ENCODE measurements at places on chromosomes 7 and 10.

DNA sequence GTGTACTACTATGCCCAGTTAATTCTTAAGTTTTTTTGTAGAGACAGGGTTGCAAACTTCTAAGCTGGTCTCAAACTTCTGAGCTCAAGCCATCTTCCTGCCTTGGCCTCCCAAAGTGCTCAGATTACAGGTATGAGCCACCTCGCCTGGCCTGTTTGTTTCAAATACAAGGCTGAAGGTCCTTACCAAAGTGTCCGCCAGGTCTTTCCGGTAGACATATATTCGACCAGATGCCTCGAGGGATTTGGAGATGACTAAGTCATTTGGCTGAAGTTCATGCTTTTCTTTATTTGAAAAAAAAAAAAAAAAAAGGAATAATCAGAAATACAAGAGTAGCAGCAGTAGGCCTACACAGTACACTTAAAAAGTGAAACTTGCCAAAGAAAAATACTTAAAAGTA is 204.5 kb upstream of the CDCA7L start:
- DNase-seq = no peak

GRCh38 chr10:119395280-119396007 is 147.1 kb downstream of the RGS10 start:
- DNase-seq = no peak

GRCh38 chr7:45582136-45582749 is 8.1 kb downstream of the ADCY1 start:
- DNase-seq = no peak

DNA sequence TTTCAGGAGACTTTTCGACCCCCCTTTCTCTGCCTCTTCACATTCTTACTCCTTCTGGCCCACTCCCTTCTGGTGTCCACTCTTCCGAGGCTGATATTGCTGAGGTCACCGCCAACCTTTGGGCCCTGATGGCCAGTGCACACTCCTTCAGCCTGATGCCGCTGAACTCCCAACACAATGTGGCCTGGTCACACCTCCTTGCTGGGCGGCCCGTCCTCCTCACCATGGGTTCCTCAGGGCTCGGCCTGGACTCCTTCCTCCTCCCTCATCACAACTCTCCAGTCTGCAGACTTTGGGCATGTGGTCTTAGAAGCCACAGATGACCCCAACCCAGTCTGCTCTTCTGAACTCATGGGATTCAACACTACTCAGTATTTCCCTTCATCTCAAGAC is 583.0 kb upstream of the MGMT start:
- DNase-seq = no peak

DNA sequence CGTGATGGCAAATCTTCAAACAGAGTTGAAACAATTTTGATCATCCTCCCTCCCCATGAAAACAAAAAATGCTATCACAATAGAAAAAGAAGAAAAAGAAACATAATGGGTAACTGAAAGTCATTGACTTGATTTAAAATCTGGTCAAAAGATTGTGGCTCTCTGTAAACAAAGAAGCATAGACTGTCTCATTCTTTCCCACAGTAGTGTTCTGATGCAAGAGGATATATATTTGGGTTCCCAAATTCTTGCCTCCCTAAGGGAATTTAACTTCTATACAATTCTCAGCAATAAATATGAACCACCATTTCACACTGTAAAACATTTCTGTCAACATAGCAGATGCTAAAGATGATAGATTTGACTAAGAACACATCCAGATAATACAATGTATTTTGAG is 32.8 kb upstream of the MEOX2 start:
- no peak for DNase-seq

DNA sequence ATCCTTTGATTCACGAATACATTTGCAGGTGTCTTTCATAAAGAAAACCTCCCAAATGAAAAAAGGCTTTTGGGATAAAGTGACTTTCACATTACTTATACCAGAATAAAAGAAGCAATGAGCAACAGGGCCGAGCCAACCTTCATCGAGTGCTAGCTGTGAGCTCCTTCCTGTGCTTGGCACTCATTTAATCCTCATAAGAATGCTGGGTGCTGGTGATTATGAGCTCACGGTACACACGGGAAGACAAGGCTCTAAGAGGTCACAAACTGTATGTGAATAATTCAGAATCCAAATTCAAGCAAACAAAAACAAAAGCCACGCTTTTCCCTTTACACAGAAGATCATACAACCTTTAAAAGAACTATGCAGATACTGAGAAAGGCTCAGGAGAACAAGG is 156.2 kb downstream of the COBL start:
- DNase-seq = no peak

GRCh38 chr10:84196941-84197340 is 2.6 kb downstream of the CDHR1 start:
- DNase-seq = no peak

GRCh38 chr7:156184164-156184563 is 371.9 kb upstream of the SHH start:
- no peak for DNase-seq

- no peak for DNase-seq
These were observed 305.2 kb upstream of the GHITM start for GRCh38 chr10:83834096-83834495.

DNA sequence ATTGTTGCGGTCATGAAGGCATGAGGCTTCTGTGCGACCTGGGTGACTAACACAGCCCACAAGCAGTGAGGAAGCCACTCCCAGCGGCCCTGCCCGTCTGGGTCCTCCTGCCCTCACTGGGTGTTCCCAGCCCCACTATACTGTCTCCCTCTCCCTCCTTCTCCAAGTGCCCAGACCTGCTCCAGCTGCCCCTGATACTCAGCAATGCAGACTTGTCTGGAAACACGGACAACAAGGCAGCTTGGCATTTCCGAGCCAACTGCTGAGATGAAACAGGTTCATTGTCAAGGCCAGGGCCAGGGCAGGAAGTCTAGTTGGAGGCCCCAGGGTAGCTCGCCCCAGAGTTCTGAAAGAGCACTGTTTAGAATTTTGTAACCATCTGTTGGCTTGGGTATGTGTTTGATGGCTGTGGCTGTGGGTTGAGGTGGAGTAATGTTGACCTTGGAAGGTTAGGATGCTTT is 95.7 kb downstream of the RBM20 start:
- no peak for DNase-seq

- no peak for DNase-seq
These were observed 167.7 kb upstream of the PPP1R3A start for GRCh38 chr7:114086537-114086913.

GRCh38 chr7:30330134-30331111 is 46.0 kb downstream of the ZNRF2 start:
- DNase-seq = no peak

GRCh38 chr10:112039823-112040222 is 143.7 kb downstream of the GPAM start:
- DNase-seq = no peak

- DNase-seq = no peak
These were observed at the start of gene PDE6C for GRCh38 chr10:93612311-93612710. PDE6C (plus strand) TSS chr10:93612537; CDS start chr10:93612726, 189 bp downstream.

DNA sequence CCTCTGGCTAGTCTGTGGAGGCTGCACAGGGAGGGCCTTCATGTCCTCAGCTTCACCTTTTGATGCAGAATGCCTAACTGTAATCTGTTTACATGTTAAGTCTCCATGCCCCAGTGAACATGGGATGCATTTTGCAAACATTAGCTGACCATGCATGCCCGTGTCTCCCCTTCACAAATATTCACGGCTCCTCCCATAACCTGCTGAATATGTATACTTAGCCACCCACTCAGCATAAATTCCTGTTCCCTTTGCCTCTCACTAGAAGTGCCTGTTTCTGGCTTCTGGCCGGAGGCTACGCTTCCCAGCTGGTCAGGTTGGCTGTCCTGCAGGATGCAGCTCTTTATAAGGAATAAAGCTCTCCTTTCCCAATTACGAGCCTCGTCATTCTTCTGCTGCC is 552.7 kb downstream of the DNAJB6 start:
- DNase-seq = no peak

DNA sequence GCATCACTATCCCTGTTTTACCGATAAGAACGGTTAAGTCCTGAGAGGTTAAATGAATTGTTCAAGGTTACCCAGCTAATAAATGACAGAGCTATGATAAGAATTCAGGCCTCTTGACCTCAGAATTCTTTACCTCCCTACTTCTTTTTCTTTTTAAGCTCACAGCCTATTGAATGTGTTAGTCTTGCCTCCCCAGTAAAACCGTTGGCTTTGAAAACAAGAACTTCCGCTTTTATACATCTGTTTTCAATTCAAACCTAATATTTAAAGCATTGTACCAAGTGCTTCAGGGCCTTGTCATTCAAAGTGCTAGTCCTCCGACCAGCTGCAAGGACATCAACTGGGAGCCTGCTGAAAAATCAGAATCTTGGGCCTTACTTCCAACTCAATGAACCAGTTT is 15.6 kb downstream of the SEC31B start:
- no peak for DNase-seq

DNA sequence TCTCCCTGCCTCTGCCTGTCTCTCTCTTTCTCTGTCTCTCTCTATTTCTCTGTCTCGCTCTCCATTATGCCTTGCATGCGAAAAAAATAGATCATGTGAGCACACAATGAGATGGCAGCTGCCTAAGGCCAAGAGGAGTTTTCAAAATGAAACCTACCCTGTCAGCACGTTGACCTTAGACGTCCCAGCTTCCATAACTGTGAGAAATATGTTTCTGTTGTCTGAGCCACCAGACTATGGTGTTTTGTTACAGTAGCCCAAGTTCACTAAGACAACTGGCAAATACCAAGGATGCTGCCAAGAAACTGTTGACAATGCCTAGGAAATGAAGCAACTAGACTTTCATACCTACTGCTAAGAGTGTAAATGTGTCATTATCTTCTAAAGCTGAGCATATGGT is 70.6 kb upstream of the PLXDC2 start:
- no peak for DNase-seq

DNA sequence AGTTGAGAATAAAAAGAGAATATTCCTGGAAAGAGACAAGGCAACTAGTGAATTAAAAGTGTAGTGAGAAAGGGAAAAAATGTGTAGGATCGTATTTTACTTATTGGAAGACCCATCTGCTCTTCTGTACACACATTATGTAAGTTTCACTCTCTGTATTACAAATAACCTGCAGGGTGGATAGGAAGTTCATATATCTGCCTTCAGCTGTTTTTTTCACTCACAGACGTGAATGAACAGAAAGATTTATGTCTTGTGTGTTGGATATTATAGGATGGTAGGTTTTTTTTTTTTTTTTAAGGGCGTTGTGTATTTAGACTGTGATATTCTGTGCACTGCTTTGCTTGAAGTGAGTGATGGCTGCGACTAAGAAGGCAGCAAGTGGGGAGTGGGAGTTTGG is 266.5 kb downstream of the AUTS2 start:
- DNase-seq = no peak

DNA sequence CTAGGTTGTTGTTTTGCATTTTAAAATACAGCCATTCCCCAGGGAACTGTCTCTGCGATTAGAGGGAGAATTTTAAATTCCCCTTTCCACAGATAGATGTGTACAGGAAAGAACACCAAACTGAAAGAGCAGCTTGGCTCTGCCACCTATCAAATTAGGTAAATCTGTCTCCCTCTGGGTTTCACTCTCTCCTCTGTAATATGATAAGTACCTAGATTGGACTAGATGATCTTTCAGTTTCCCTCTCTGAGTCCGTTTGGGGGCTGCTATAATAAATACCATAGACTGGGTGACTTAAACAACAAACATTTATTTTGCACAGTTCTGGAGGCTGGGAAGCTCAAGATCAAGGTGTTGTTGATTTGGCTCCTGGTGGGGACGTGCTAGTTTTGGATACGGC is 186.0 kb downstream of the KIF20B start:
- DNase-seq = no peak

- no peak for DNase-seq
These were observed 23.9 kb upstream of the PTPRN2 start for GRCh38 chr7:158611541-158611940.

DNA sequence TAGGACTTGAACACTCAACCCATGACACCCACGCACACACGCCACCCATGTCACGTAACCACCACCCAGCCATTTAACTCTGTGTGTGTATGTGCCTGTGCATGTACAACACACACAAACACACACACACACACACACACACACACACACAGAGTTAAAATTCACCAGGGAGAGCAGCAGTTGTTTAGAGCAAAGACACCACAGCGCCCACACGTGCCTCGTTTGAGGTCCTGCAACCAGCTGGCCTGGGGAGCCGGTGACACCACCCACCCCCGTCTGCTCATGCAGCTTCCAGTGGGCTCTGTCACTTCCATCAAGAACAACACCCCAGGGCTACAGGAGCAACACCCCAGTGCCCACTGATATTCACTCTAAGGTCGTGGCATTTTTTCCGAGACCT is 97.4 kb downstream of the ELFN1 start:
- DNase-seq = no peak

GRCh38 chr7:28364082-28364481 is 48.2 kb upstream of the CREB5 start:
- no peak for DNase-seq

DNA sequence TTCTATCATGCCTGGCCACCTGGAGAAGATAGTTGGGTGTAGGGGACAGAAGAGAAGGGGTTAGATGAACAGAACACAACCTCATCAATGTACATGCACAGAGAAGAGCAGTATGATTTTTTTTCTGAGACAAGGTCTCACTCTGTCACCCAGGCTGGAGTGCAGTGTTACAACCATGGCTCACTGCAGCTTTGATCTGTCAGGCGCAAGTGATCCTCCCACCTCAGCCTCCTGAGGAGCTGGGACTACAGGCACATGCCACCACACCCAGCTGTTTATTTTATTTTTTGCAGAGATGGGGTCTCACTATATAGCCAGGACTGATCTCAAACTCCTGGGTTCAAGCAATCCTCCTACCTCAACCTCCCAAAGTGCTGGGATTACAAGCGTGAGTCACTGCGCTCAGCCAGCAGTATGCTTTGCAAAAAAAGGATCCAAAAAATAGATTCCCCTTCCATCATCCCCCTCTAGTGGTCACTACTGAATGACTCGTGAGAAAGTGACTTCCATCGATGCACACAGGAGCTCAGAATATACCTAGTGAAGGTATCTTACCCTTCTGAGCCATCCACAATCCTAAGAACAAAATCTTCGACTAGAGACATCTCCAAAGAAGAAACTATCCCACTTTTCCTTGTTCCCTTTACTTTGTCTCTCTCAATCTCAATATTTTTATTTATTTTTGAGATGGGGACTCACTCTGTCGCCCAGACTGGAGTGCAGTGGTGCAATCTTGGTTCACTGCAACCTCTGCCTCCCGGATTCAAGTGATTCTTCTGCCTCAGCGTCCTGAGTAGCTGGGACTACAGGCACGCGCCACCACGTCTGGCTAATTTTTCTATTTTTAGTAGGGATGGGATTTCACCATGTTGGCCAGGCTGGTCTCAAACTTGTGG is 21.0 kb downstream of the ZCWPW1 start:
- DNase-seq = no peak

DNA sequence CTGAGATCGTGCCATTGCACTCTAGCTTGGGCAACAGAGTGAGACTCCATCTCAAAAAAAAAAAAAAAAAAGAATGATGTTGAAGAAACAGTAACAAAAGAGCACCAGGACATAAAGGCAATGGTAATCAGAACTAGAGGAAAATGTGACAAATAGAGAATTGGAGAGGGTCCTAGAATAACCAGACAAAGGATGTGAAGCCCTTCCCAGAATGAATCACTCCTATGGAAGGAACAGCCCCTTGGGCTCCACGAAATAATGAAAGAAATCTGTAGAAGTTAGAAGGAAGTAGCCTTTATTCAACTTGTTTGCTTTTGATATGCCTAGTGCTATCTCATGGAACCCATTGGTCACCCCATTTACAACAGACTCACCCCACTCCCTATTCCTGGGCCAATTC is 169.2 kb downstream of the SUGCT start:
- no peak for DNase-seq

All from stimulated activated CD8-positive, alpha-beta memory T cell treated with anti-CD3 and anti-CD28 coated beads, Interleukin-12 subunit alpha, Interleukin-12 subunit beta, amount 100 ng/mL, for 1 hour (primary cell).